ENCODE measurements at places on chromosomes 4 and X. TPM values are rescaled to one million over a fixed set of nuclear protein-coding genes. Genes with fewer than 3 reads are reported as not detected.

ZNF81 gene
- total RNA-seq = 9.4 TPM

FMR1NB gene
- not detected for total RNA-seq

BEND4 gene
- 0.37 TPM for total RNA-seq

CLDN34 gene
- total RNA-seq = not detected

RHOH gene
- 147 TPM for total RNA-seq

ARX gene
- total RNA-seq = not detected

EPHA5 gene
- not detected for total RNA-seq

MAGEB17 gene
- total RNA-seq = not detected

SLC25A6 gene
- 293 TPM for total RNA-seq

ASB11 gene
- total RNA-seq = not detected

BMX gene
- total RNA-seq = not detected

PAGE2 gene
- not detected for total RNA-seq

NLGN4X gene
- not detected for total RNA-seq

BANK1 gene
- 0.29 TPM for total RNA-seq

MAGEC1 gene
- not detected for total RNA-seq

SLC4A4 gene
- total RNA-seq = 5.3 TPM

IL13RA1 gene
- not detected for total RNA-seq

CCDC120 gene
- 5.0 TPM for total RNA-seq

ADD1 gene
- 252 TPM for total RNA-seq

SGMS2 gene
- not detected for total RNA-seq

GAGE13 gene
- not detected for total RNA-seq

ANXA3 gene
- 2.9 TPM for total RNA-seq

MTTP gene
- total RNA-seq = not detected

Data from activated CD8-positive, alpha-beta T cell treated with anti-CD3 and anti-CD28 coated beads, Interleukin-2, amount 10 ng/mL, durations not matched to agents 7 days and 5 days (primary cell).